Activated CD4-positive, alpha-beta T cell treated with anti-CD3 and anti-CD28 coated beads for 1 hour (primary cell): ENCODE measurements at places on chromosomes 3 and 15.

- DNase-seq: no peak
Measured at GRCh38 chr3:45923755-45924154, 19.5 kb upstream of the CXCR6 start.

DNA sequence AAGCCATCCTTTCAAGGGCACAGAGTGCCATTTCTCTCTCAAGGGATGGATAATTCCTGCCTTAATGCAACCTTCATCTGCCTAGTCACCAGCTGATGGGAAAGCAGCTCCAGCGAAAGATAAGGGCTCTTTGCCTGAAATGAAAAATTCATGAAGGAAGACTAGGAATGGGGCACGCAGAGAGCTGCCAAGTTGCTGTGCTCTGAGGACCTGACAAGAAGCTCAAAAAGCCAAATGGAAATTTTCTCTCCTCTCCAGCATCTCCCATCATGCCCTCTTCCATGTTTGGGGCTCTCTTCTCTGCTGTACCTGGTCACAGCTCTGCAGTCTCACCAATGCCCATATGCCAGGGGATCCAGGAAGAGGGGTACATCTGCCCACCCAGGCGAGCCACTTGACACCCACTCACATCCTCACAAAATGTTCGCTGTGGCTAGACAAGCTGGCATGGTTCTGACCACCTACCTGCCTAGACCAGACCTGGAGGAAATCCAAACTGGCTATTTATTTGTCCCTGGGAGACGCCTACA, 29.3 kb upstream of the ABHD2 start:
- DNase-seq: no peak

DNA sequence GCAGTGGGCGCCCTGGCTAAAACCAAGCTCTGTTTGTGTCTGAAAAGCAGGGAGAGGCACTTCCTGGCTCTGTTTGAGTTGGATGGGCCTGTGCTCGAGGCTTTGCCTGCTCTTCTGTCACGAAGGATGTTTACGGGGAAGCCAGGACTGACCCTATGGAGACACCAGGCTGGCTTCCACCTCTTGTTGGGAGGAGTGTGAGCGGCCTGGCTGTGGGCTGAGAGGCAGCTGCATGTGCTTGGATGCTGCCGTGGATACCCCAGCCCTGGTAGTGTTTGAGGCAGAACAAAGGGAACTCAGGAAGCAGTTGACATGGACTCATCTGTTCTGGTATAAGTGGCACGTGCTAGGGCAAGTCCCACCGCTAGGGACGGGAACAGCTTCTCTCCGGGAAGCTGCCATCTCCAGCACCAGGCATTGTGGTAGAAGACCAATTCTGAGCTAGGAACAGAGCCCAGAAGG, 17.6 kb upstream of the SLC41A3 start:
- no peak for DNase-seq

DNA sequence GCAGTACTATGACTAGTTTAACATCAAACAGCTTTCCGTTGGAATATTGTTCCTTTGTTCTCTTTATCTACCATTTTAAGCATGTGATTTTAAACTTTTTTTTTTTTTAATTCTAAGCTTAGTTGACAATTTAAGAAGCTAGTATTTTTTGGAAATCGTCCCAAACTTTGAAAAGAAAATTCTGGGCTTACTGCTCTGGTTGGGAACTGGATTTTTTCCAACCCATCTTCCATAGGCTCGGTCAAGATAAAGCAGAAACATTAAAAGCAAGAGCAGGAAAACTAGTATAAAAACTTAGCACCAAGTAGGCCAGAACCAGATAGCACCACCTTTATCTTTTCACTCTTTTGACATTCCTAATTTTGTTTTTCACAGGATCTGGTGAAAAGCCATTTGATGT, 49.9 kb downstream of the TSC22D2 start:
- DNase-seq: no peak

- no peak for DNase-seq
Measured at GRCh38 chr15:88752501-88752900, 50.7 kb upstream of the ACAN start.

DNA sequence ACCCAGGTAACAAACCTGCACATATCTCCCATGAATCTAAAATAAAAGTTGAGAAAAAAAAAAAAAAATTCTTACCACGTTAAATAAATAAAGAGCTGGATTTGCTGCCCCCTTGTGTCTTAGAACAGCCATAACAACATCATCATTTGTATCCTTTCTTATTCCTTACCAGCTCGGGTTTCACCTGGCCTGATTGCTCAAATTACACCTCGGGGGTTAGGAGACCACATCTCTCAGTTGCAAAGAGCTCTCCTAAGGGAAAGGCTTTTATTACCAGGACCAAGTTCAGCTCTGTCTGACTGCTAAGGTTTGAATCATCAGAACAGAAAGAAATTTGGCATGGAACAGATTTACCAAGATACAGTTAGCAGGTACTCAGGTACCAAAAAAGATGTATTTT, 25.8 kb upstream of the RPL39L start:
- no peak for DNase-seq

GRCh38 chr15:40454904-40455391, 14.2 kb downstream of the BAHD1 start:
- DNase-seq: no peak

GRCh38 chr3:131217296-131217741, 164.3 kb upstream of the NUDT16 start:
- no peak for DNase-seq
